Activated naive CD4-positive, alpha-beta T cell treated with Interleukin-2 at 50 U/mL for 16 hours (primary cell): ENCODE measurements at places on chromosomes 16 and 17.

GRCh38 chr17:2905269-2905668, 109.0 kb downstream of the RAP1GAP2 start:
- DNase-seq = no peak

GRCh38 chr17:12896180-12896785, 107.0 kb downstream of the ARHGAP44 start:
- no peak for DNase-seq

DNA sequence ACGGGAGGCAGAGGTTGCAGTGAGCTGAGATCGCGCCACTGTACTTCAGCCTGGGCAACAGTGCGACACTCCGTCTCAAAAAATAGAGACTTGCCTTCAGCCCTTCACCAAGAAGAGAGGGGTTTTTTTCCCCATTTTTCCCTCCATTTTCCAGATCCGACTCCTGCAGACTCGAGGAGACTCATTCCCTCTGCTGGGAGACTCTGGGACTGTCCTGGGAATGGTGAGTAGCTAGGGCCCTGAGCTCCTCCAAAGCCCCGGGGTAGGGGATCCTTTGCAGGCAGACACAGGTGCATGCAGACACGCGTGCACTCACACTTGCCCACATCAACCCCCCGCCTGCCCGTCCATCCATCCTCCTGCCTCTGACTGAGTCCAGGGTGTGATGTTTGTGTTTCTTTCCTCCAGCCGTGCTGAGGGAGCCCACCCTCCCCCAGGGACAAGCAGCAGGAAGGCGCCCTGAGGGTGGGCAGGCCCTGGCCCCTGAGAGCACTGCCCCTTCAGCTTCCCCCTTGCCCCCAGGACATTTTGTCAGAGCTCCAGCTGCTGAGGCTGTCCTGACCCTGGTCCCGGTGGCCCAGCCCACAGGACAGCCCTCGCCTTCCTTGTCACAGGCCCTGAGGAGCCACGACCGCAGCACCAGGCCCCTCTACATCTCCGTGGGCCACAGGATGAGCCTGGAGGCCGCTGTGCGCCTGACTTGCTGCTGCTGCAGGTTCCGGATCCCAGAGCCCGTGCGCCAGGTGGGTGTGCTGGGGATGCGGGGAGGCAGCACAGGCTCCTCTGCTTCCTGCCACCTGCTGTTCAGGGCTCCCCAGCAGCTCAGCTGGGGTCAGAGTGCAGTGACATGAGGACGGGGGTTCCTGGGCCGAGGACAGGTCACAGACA, 10.2 kb downstream of the ENDOV start:
- no peak for DNase-seq

DNA sequence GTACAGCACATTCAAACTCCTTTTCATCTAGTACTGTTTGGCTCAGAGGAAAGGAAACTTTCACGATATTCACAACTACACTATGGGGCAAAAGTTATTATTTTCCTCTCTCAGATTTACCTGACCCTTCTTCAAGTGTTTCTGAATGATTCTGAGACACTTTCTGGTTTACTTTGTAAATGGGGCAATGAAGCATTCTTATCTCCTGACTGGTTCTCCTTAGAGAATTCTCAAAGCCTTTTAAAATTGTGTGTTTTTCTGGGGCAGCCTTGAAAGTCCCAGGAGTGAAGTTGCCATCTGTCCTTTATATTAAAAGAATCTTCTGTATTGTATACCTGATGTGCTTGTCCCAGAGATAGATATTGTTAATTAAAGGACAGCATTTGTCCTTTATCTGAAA, 264.9 kb downstream of the FTO start:
- no peak for DNase-seq

DNA sequence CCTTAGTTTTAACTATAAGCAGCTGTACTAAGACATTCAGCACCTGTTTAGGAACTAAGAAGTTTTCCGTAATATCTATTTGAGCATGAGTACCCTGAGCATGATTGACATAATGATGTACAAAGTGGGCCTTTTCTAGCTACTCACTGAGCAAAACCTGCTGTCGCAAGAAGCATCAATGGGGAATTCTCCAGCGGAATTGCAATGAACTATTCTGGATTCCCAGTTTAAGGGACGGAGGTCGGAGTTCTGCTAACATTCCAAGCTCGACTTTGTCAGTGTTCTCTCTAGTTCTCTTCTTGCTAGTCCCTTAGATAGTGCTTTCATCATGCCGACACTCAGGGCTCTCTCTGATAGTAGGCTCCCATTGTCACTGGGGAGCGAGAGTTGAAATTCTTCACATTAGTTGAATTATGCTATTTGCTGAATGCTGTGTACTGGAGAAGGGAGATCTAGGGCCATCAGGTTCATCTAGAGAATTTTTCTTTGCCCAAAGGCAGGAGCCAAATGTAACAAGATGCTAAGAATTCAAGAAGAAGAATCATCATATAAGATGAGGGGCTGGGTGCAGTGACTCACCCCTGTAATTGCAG, 40.2 kb upstream of the MYH2 start:
- DNase-seq = no peak

DNA sequence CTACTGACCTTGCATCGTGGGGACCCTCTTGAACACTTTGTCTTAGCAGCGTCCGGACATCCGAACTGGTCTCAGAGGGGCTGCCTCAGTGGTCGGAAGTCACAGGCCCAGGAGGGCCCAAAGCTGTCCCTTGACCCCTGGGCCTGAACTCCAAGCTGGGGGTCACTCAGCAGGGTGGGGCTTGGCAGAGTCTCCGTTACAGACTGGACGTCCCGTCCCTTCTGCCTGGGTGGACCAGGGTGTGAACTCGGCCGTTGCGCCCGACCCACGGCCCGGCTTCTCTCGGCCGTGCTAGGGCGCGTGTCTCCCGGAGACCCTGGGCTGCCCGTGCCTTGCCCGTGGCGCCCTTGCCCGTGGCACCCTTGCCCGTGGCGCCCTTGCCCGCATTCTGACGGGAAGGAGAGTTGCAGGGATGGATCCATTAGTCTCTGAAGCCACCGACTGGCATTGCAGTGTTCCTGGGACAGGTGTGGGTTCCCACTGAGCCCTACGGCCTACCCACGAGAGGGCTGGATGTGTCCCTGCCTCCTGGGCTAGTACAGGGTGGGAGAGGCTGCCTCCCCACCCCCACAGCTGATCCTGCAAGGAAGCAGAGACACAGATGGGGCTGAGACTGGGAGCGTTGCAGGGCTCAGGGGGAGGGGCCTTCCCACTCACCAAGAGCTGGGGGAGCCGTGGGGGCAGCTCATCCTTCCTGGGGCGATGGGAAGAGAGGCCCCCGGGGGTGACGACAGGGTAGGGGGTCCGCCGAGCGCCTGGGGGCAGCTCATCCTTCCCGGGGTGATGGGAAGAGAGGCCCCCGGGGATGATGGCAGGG, 4.9 kb downstream of the CACNA1H start:
- DNase-seq = no peak

- DNase-seq = no peak
These were observed 32.1 kb downstream of the MYH3 start for GRCh38 chr17:10624969-10625368.
